ENCODE measurements at places on chromosomes 6 and 20.

DNA sequence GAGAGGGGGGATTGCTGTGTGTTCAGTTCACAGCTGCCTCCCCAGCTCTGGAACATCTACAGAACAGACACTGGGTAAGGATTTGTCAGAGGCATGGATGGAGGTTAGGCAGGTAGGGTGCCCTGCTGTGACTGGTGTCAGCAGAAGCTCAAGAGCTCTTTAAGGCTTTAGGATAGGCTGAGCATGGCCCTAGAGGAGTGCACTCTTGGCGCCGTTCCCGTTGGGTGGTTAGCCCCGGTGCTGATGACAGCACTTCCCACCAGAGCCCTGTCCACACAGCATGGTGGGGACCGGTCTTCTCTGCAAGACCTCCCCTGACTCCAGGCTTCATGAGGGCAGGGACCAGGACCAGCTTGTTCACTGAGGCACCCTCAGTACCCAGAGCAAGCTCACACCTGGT lies 262.0 kb downstream of the BMP7 start:
- DNase-seq = no peak

DNA sequence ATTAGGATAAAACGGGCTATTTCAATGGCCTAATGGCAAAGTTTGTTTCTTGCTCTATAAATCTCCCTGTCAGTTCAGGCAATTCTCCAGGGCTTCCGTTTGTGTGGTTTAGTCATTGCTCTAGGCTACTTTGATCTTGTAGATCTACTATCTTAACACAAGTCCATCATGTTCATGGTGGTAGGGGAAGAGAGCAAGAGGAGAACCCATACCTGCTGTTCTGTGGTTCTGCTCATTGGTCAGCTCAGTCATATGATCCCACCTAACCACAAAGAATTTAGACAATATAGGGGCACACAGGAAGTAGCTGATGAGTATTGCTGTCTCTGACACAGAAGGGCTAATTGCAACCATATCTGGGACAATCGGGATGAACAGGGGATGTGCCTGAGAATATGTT lies 4.9 kb upstream of the DEK start:
- DNase-seq = no peak

DNA sequence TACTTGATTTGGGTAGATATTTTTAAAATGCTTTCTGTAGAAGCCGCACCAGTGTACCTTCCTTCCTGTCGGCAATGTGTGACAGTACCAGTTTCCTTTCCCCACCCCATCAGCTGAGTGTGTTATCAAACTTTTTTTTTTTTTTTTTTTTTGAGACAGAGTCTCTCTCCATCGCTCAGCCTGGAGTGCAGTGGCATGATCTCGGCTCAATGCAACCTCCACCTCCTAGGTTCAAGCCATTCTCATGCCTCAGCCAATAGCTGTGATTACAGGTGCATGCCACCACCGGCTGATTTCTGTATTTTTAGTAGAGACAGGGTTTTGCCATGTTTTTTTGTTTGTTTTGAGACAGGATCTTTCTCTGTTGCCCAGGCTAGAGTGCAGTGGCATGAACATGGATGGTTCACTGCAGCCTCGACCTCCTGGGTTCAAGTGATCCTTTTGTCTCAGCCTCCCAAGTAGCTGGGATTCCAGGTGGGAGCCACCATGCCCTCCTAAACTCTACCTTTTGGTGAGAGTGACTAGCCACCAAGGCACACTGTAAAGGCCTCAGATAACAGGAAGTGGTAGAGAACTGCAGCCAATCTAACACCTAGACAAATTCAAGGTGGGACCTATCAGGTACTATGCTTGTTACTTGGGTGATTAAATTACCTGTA lies 26.5 kb upstream of the ZBTB22 start:
- DNase-seq = no peak

- DNase-seq = no peak
These were observed 44.3 kb downstream of the TENT5A start for GRCh38 chr6:81708113-81708699.

GRCh38 chr6:133404151-133404550 lies 163.0 kb downstream of the EYA4 start:
- DNase-seq = no peak

DNA sequence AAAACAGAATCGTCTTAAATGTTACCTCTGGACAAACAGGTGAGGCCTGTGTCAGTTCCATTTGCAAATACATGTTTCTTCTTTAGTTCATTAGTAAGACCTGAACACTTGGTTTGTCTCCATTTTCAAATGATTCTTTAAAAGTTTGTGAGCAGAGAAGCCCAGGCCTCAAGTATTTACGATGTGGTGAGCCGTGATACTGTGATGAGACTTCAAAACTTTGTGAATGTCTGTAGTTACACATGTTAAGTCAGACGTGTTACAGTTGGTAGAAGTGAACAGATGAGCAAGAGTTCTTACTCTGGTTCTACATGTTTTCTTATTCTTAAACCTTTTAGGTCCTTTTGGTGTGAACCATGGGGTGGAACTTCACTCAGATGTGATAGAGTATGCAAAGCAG lies 8.5 kb downstream of the PCMTD2 start:
- DNase-seq = no peak

GRCh38 chr20:41155261-41155660 lies 17.9 kb downstream of the PLCG1 start:
- no peak for DNase-seq

DNA sequence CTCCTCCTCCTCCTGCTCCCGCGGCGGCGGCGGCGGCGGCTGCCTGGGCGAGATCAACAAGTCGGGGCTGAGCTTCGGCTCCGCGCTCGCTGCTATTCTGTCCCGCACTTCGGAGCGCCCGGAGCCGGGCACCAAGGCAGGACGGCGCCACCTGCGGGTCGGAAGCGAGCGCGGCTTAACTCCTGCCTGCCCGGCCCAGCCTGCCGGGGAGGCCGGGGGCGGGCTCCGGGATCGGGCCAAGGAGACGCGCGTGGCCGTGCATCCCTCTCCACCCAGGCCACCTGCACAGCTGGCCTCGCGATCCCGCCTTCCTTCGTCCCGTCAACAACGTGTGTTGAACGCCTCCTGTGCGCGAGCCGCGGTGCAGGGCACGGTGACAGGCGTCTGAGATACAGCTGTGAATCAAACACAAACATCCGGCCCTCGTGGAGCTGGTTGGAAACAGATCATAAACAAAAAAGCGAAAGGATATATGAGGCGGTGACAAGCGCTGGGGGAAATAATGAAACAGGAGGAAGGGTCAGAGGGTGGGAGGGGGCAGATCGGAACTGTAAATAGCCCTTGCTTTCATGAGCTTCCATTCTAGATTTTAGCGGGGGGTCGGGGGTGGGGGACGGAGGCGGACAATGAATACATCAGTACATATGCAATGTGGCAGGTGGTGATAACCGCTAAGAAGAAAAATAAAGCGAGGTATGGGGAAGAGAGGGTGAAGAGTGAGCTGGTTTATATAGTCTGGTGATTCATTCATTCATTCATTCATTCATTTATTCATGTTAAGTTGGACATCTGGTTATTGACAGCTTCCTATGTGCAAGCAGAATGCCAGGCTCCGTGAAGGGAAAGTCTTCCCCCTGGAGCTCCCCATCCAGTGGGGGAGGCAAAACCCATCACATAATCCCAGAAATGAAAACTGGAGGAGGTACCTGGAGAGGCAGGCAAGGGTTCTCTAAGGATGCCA lies 2.0 kb upstream of the KCNB1 start:
- peak; percentile 63 for DNase-seq

GRCh38 chr20:56427797-56428196 lies 15.7 kb downstream of the CASS4 start:
- no peak for DNase-seq

Measured in activated naive CD4-positive, alpha-beta T cell treated with anti-CD3 and anti-CD28 coated beads, Interleukin-2, amount 50 U/mL, for 72 hours (primary cell).